Dermis microvascular lymphatic vessel endothelial cell (primary cell): ENCODE measurements at places on chromosomes 5 and 9. TPM values are rescaled to one million over a fixed set of nuclear protein-coding genes. Genes with fewer than 3 reads are reported as not detected.

GRCh38 chr9:134024828-134025605 lies at the start of gene BRD3OS:
Gene BRD3OS, plus strand, starts transcription at chr9:134025481. Its CDS starts 1,267 bp downstream, at chr9:134026748.
- peak; percentile 96 for DNase-seq

Gene FAM169A
- 3.9 TPM in 2 replicates for total RNA-seq

- no peak for DNase-seq
Observed at GRCh38 chr9:77402286-77402685, 225.0 kb downstream of the VPS13A start.

GRCh38 chr5:158814521-158814920 lies 285.2 kb downstream of the EBF1 start:
- no peak for DNase-seq

GRCh38 chr9:134708672-134709038 lies 67.1 kb downstream of the COL5A1 start:
- DNase-seq, result no peak

Gene CEL
- total RNA-seq, result 0.13 TPM in 2 replicates

Gene FBP1
- total RNA-seq, result 0.51 and 0.64 TPM in 2 replicates

GRCh38 chr5:959581-960531 lies 48.7 kb upstream of the NKD2 start:
- no peak for DNase-seq

GRCh38 chr9:112166176-112167140 lies 8.6 kb downstream of the SUSD1 start:
- no peak for DNase-seq

- no peak for DNase-seq
Observed at GRCh38 chr9:109323771-109324170, 2.9 kb upstream of the EPB41L4B start.

- no peak for DNase-seq
Observed at GRCh38 chr5:60403343-60404006, 296.5 kb downstream of the DEPDC1B start.

Gene PCDHB3
- total RNA-seq, result 0.26 and 1.1 TPM in 2 replicates

- DNase-seq, result no peak
Observed at GRCh38 chr5:40394698-40395097, 285.0 kb upstream of the PTGER4 start.

Gene CHSY3
- total RNA-seq, result 3.0 and 3.4 TPM in 2 replicates

- DNase-seq, result no peak
Observed at GRCh38 chr9:30688801-30689200, 1695.6 kb upstream of the ACO1 start.

Gene ELAVL2
- 0.25 and 0.77 TPM in 2 replicates for total RNA-seq

- no peak for DNase-seq
Observed at GRCh38 chr5:150429410-150429873, 16.7 kb upstream of the CD74 start.

Gene PCDHA10
- total RNA-seq, result under 0.01 and 0.13 TPM in 2 replicates

DNA sequence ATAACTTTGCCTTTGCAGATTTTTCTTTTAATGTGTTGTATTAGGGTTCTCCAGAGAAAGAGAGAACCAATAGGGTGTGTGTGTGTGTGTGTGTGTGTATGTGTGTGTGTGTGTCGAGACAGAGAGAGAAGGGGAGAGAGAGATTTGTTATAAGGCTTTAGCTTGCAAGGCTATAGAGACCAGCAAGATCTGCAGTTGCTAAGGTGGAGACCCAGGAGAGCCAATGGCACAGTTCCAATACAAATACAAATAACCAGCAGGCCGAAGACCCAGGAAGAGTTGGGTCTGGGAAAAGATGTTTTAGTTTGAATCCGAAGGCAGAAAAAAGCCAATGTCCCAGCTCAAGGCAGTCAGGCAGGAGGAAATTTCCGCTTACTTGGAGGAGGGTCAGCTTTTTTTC lies 23.0 kb downstream of the TMOD1 start:
- DNase-seq, result no peak

- no peak for DNase-seq
Observed at GRCh38 chr9:124392254-124392870, 22.9 kb downstream of the PSMB7 start.

GRCh38 chr5:110463106-110463505 lies 263.4 kb downstream of the TMEM232 start:
- DNase-seq, result no peak

Gene SCAMP1
- total RNA-seq, result 45.1 and 48.7 TPM in 2 replicates

Gene PAEP
- total RNA-seq, result not detected in 2 replicates

DNA sequence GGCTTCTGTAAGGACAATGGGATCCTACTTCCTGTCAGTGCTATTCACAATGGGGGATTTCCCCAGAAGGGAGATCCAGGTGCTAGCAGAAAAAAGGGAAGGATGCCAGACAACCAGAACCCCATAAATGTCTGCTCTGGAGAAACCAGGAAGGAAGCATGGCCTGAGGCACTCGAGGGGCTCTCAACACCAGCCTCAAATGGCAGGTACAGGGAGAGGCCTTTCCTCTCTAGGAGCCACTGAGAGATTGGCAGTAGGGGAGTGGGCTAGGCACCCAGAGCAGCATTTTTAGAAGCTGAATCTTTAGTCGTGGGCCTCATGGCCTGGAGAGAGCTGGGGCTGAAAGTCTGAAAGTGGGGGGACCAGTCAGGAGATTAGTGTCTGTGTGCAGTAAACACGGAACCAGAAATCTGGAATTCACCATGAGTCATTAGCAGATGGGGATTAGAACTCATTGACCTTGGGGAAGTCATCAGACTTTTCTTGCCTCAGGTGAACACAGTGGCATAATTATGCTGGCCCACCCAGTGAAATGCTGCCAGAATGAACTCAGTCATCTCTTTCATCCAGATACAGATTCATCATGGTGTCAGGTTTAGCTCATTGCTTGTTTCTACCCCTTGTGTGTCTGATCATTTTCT lies 28.3 kb downstream of the ARHGEF28 start:
- peak; percentile 87 for DNase-seq

- no peak for DNase-seq
Observed at GRCh38 chr9:2493109-2493508, 128.5 kb upstream of the VLDLR start.

GRCh38 chr9:97632248-97632984 lies 752 bp downstream of the TSTD2 start:
- peak; percentile 20 for DNase-seq
